SJSA1 (cell line): ENCODE measurements at places on chromosomes 7 and 10. TPM values are rescaled to one million over a fixed set of nuclear protein-coding genes. Genes with fewer than 3 reads are reported as not detected.
A peak's percentile ranks its signal among the peaks of the same experiment; 100 is the strongest.

HERC4 gene
- 26.3 and 42.0 TPM in 2 replicates for total RNA-seq

SYCE1 gene
- total RNA-seq, result not detected in 2 replicates

- H3K36me3 ChIP-seq, result no peaks in the 10 kb centered on the region
- H3K27me3 ChIP-seq, result no peaks in the 10 kb centered on the region
- no peak overlapping the region for H3K27ac ChIP-seq
- DNase-seq, result no peak
- peaks cover 15% of the 10 kb centered on the region for H3K4me1 ChIP-seq
Observed at GRCh38 chr7:37320848-37321468, 127.7 kb downstream of the ELMO1 start.

GRCh38 chr10:33157103-33157502, 177.4 kb downstream of the NRP1 start:
- H3K4me1 ChIP-seq, result peaks cover 40% of the 10 kb centered on the region
- H3K27me3 ChIP-seq, result no peaks in the 10 kb centered on the region
- peak overlapping the region; percentile 67 for H3K27ac ChIP-seq

DNA sequence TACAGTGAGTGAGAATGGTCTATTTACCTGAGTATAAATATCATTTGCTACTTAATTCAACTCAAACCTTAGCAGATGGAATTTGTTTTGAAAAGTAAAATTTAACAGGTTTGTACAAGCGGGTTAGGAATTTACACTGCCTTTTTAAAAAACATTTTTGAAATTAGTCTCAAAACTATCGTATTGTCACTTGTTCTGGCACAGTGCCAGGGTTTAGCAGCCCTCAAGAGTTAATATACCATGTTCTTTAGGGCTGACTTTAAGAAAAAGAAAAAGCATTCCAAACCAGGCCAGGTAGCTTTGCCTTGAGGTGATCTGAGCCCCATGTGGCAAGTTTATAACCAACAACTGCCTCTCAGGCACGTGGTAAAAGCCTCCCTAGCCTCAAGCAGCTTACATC, 17.8 kb downstream of the CCNJ start:
- no peak overlapping the region for H3K27ac ChIP-seq
- no peak overlapping the region for H3K4me3 ChIP-seq
- no peak for DNase-seq
- H3K4me1 ChIP-seq, result no peaks in the 10 kb centered on the region
- peaks cover 21% of the 10 kb centered on the region for H3K36me3 ChIP-seq

GRCh38 chr10:70784016-70784415, 1.2 kb downstream of the TBATA start:
- H3K27ac ChIP-seq, result no peak overlapping the region
- no peaks in the 10 kb centered on the region for H3K27me3 ChIP-seq
- DNase-seq, result no peak
- H3K4me1 ChIP-seq, result no peaks in the 10 kb centered on the region
- no peaks in the 10 kb centered on the region for H3K36me3 ChIP-seq

- no peaks in the 10 kb centered on the region for H3K27me3 ChIP-seq
- no peak overlapping the region for H3K27ac ChIP-seq
- peaks cover 21% of the 10 kb centered on the region for H3K4me1 ChIP-seq
- no peaks in the 10 kb centered on the region for H3K36me3 ChIP-seq
- no peak overlapping the region for H3K4me3 ChIP-seq
- no peak for DNase-seq
Observed at GRCh38 chr10:4357911-4358310, 468.1 kb upstream of the AKR1E2 start.

PAPOLB gene
- total RNA-seq, result not detected in 2 replicates

DNA sequence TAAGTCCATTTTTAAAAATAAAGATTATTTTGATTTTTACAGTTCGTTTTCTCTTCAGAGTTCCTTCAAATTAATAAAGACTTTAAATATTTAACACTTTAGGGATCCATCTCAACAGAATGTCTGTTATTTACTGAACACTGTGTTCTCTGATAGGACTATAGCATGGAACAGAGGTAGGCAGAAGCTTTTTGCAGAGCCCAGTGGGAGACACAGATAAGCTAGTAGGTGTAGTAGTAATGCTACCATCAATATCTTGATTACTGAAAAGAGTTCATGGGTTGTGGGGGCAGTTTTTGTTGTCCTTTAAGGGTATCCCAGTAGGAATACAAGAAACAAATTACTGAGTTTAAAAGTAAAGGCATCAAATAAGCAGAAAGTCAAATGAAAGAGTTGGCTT, 140.5 kb downstream of the HBP1 start:
- no peaks in the 10 kb centered on the region for H3K4me1 ChIP-seq
- no peak overlapping the region for H3K4me3 ChIP-seq
- no peaks in the 10 kb centered on the region for H3K27me3 ChIP-seq

DNA sequence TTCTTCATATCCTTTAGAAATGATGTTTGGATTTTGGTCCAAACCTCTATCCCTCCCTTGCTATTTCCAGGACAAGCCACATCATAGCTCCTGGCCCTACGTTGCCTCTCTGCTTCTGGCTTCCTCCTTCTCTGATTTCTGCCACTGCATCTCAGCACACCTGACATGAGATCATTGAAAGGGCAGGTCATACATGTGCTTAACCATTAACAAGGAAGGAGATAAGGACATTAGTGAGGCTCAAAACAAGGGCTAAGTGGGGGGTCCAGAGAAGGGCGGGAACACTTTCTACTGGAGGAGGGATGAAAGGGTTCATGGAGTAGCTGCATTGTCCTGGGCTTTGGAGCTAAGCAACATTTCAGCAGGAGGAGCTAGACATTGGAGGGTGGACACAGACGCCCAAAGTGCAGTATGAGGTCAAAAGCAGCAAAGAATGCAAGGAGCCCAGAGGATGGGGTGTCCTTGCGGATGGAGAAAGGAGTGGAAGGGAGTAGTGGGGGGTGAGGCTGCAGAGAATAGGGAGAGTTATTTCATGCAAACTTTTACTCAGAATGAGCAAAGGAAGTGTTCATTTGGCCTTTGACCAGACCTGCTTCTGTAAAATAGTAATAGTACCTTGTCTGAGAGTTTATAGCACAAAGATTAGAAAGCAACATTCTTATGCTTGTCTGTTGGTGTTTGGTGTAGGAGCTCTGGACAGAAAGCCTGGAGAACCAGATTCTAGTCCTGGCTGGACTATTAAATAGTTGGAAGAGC, 102.4 kb upstream of the CREB5 start:
- no peaks in the 10 kb centered on the region for H3K4me1 ChIP-seq
- H3K27me3 ChIP-seq, result peaks cover 32% of the 10 kb centered on the region
- H3K27ac ChIP-seq, result no peak overlapping the region
- H3K36me3 ChIP-seq, result no peaks in the 10 kb centered on the region
- DNase-seq, result no peak

DNA sequence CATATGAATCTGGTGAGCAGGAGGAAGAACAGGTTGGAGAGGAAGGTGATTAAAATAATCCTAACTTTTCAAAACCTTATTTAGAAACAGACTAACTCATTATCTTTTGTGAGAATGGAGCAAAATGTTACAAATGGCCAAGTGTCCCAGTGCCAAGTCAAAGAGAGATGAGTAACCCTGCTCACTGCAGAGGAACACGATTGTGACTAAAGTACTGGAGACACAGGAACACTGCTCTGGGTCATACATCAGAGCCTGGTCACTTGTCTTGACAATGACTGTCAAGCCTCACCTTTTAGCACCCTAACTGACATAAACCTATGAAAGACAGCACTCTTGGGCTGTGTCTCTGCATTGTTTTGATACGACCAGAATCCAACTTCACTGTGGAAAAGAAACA, 108.8 kb downstream of the SGMS1 start:
- no peaks in the 10 kb centered on the region for H3K27me3 ChIP-seq
- H3K36me3 ChIP-seq, result no peaks in the 10 kb centered on the region
- peaks cover 29% of the 10 kb centered on the region for H3K4me1 ChIP-seq
- H3K27ac ChIP-seq, result no peak overlapping the region
- no peak overlapping the region for H3K4me3 ChIP-seq

TMEM229A gene
- not detected in 2 replicates for total RNA-seq

- H3K27ac ChIP-seq, result no peak overlapping the region
- H3K4me3 ChIP-seq, result no peak overlapping the region
- no peaks in the 10 kb centered on the region for H3K36me3 ChIP-seq
- DNase-seq, result no peak
- no peaks in the 10 kb centered on the region for H3K4me1 ChIP-seq
Observed at GRCh38 chr10:30371954-30372353, 22.9 kb upstream of the MTPAP start.

DNA sequence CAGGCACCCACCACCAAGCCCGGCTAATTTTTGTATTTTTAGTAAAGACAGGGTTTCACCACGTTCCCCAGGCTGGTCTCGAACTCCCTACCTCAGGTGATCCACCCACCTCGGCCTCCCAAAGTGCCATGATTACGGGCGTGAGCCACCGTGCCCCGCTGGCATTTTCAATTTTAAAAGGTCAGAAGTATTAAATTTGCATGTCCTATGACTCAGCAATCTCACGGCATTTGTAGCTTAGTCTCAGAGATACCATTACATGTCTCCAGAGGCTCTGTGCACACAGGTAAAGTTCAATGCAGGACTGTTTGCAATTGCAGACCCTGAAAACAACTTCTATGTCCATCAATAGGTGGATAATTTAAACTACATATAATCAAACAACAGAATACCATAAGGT, 99.2 kb downstream of the DLG5 start:
- no peaks in the 10 kb centered on the region for H3K27me3 ChIP-seq
- no peak for DNase-seq
- H3K4me3 ChIP-seq, result no peak overlapping the region
- H3K27ac ChIP-seq, result no peak overlapping the region
- H3K4me1 ChIP-seq, result no peaks in the 10 kb centered on the region

DNA sequence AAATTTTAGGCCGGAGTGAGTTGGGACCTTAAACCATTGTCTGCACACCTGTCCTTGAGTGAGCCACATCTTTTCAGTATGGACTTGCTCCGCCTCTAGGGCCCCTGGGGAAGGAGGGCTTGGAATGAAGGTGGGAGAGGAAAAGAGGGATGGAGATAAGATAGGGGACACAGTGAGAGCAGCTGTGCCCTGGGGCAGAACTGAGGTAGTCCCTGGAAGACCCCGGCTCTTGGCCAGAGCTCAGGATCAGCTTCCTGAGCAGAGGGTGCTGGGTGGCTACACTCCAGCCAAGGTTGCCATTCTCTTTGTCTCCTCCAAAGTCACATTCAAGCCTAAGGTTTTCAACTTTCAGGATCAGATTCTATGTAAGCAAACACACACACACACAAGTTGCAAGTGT, 82.0 kb downstream of the MKI67 start:
- no peak overlapping the region for H3K27ac ChIP-seq
- no peak for DNase-seq
- no peaks in the 10 kb centered on the region for H3K36me3 ChIP-seq
- H3K4me3 ChIP-seq, result no peak overlapping the region
- peaks cover 8% of the 10 kb centered on the region for H3K4me1 ChIP-seq

KNDC1 gene
- 0.11 TPM in 1 of 2 replicates, not detected in the other for total RNA-seq

GRCh38 chr7:3243680-3244079, 57.4 kb upstream of the SDK1 start:
- no peak overlapping the region for H3K4me3 ChIP-seq
- no peaks in the 10 kb centered on the region for H3K27me3 ChIP-seq
- peak; percentile 21 for DNase-seq
- H3K36me3 ChIP-seq, result no peaks in the 10 kb centered on the region
- H3K4me1 ChIP-seq, result peaks cover 29% of the 10 kb centered on the region

DNA sequence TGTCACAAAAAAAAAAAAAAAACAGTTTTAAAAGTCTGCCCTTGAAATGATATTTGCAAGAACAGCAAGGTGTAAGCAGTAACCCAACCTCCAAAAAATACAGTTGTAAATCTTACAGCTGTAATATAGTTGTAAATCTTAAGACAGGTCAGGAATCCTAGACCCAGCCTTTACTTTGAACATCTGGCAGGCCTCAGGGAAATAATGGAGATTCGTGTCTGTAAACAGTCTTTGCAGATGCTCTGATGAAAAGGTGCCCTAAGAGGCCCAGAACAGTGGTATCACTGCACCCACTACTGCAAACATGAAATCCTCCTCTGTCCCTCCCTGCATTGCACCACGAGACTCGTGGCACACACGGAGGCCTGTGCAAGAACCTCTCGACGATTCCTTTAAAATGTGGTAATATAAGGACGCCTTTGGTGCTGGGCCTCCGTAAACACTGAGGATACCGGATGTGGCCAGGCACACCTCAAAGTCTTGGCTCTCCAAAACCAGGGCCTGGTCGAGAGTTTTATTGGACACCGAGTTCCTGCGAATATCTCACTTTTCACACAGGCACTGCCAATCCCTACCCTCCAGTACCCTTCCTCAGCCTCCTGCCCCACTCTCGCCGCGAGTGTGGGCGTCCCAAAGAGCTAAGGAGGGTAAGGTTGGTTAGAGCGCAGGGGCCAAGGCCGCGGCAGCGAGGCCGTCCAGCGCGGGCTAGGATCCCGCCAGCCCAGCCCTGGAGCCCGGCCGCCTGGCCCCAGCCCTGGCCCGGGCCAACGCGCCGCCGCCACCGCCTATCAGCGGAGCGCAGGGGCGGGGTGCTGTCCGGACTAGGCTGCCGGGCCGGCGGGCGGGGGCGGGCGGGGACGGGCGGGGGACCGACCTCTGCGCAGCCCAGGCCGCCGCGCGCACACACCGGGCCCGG, at the start of gene REEP3:
TSS of gene REEP3 (plus strand) at position 902 of the 916 bp plus-strand sequence. CDS start 145 bp downstream, outside the sequence.
- peak within 1 kb of the TSS; percentile 99 for H3K4me3 ChIP-seq
- H3K36me3 ChIP-seq, result peaks cover 24% of the 10 kb centered on the region
- peak within 1 kb of the TSS; percentile 97 for H3K27ac ChIP-seq
- peaks cover 24% of the 10 kb centered on the region for H3K4me1 ChIP-seq
- H3K27me3 ChIP-seq, result no peaks in the 10 kb centered on the region

DNA sequence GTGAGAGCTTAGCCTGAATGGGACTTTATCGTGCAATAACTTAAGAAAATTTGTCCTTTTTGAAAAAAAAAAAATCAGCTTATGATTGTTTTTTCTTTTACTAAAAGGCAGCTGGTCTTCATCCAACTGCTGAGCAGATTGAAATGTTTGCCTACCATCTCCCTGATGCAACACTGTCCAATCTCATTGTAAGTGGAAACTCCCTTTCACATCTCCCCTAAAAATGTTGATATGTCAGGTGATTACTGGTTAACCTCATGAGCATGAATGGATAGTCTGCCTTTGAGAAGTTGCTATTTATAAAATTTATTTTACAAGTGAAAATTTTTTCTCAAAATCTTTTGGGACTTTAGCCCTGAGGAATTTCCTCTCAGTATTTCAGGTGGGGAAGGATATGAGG, 17.8 kb upstream of the HKDC1 start:
- no peaks in the 10 kb centered on the region for H3K27me3 ChIP-seq
- H3K27ac ChIP-seq, result no peak overlapping the region
- no peak for DNase-seq
- H3K4me1 ChIP-seq, result no peaks in the 10 kb centered on the region
- peaks cover 48% of the 10 kb centered on the region for H3K36me3 ChIP-seq

GRCh38 chr7:124202546-124202945, 169.7 kb upstream of the TMEM229A start:
- no peaks in the 10 kb centered on the region for H3K36me3 ChIP-seq
- H3K4me1 ChIP-seq, result no peaks in the 10 kb centered on the region
- no peak for DNase-seq
- 0 out of 2 replicates have a peak, but pooled peaks cover 2% of the 10 kb centered on the region for H3K27me3 ChIP-seq
- no peak overlapping the region for H3K4me3 ChIP-seq
- no peak overlapping the region for H3K27ac ChIP-seq
